ENCODE measurements at places on chromosomes 4 and X. TPM values are rescaled to one million over a fixed set of nuclear protein-coding genes. Genes with fewer than 3 reads are reported as not detected.

DNA sequence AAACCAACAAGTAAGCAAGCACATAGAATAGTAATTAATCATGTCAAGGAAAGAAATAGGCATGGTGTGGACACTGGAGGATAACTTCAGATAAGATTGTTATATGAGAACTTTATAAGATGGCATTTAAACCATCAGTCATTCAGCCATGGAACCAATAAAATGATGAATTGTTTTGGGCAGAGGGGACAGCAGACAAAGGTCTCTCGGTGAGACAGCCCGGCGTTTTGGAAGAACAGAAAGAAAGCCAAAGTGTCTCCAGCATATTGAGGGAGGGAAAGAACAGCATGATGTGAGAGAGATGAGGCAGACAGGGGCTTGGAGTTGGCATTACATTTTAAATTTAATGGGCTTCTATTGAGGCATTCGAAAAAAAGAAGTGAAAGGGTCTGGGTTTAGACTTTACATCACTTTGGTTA is 883 bp upstream of the PPM1K start:
- peaks cover 25% of the 10 kb centered on the region for H3K4me1 ChIP-seq
- H3K36me3 ChIP-seq, result no peaks in the 10 kb centered on the region
- peak overlapping the region; percentile 99 for H3K27ac ChIP-seq
- no peak for DNase-seq
- H3K4me3 ChIP-seq, result peak overlapping the region; percentile 93
- no peaks in the 10 kb centered on the region for H3K27me3 ChIP-seq

GRCh38 chr4:116665716-116666115 is 419.7 kb downstream of the TRAM1L1 start:
- DNase-seq, result no peak
- H3K27me3 ChIP-seq, result no peaks in the 10 kb centered on the region
- H3K4me1 ChIP-seq, result peaks cover 13% of the 10 kb centered on the region
- H3K4me3 ChIP-seq, result no peak overlapping the region

GRCh38 chrX:40931921-40932320 is 153.3 kb upstream of the USP9X start:
- H3K4me3 ChIP-seq, result no peak overlapping the region
- no peaks in the 10 kb centered on the region for H3K27me3 ChIP-seq
- peaks cover 1% of the 10 kb centered on the region for H3K36me3 ChIP-seq
- H3K4me1 ChIP-seq, result peaks cover 14% of the 10 kb centered on the region
- peak overlapping the region; percentile 71 for H3K27ac ChIP-seq

DNA sequence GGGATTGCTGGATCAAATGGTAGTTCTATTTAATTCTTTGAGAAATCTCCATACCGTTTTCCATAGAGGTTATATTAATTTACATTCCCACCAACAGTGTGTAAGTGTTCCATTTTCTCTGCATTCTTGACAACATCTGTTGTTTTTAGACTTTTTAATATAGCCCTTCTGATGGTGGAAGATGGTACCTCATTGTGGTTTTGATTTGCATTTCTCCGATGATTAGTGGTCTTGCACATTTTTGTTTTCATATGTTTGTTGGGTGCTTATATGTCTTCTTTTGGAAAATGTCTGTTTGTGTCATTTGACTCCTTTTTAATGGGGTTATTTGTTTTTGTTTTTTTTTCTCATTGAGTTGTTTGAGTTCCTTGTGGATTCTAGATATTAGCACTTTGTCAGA is 75.3 kb upstream of the PUDP start:
- H3K27ac ChIP-seq, result no peak overlapping the region
- peaks cover 12% of the 10 kb centered on the region for H3K4me1 ChIP-seq
- H3K27me3 ChIP-seq, result no peaks in the 10 kb centered on the region
- DNase-seq, result no peak
- H3K36me3 ChIP-seq, result no peaks in the 10 kb centered on the region
- no peak overlapping the region for H3K4me3 ChIP-seq

Gene MAGEA2
- not detected for total RNA-seq

Gene JCHAIN
- total RNA-seq, result 0.16 TPM

Gene ZNF185
- 32.8 TPM for total RNA-seq

DNA sequence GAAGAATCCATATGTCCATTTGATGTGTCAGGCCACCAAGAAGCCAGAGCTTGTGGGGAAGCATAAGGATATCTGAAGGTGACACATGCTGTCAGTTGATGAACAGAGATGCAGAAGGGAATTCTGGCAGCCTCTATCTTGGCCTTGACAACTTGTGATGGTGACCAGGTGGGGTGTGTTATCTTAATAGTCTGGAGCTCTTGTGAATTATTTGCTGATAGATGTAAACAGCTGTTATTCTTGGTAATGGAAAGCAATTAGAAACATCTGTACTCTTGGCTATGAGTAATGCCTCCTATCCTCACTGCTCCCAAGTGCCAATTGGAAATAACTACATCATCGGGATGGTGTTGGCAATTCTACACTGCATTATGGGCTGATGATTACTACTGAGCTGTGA is 51.9 kb downstream of the NAA11 start:
- no peak overlapping the region for H3K27ac ChIP-seq
- peaks cover 7% of the 10 kb centered on the region for H3K27me3 ChIP-seq
- DNase-seq, result no peak
- no peak overlapping the region for H3K4me3 ChIP-seq
- H3K36me3 ChIP-seq, result no peaks in the 10 kb centered on the region

Gene HADH
- total RNA-seq, result 48.8 TPM

Gene EXOSC9
- total RNA-seq, result 33.5 TPM

- DNase-seq, result no peak
- H3K4me3 ChIP-seq, result no peak overlapping the region
- H3K4me1 ChIP-seq, result no peaks in the 10 kb centered on the region
- peaks cover 13% of the 10 kb centered on the region for H3K27me3 ChIP-seq
- H3K27ac ChIP-seq, result no peak overlapping the region
- H3K36me3 ChIP-seq, result no peaks in the 10 kb centered on the region
Measured at GRCh38 chr4:175891851-175892250, 79.8 kb upstream of the GPM6A start.

- H3K4me1 ChIP-seq, result peaks cover 40% of the 10 kb centered on the region
- H3K36me3 ChIP-seq, result no peaks in the 10 kb centered on the region
- peak; percentile 21 for DNase-seq
- H3K4me3 ChIP-seq, result peak overlapping the region; percentile 83
Measured at GRCh38 chrX:50812995-50813842, 775 bp downstream of the SHROOM4 start.

DNA sequence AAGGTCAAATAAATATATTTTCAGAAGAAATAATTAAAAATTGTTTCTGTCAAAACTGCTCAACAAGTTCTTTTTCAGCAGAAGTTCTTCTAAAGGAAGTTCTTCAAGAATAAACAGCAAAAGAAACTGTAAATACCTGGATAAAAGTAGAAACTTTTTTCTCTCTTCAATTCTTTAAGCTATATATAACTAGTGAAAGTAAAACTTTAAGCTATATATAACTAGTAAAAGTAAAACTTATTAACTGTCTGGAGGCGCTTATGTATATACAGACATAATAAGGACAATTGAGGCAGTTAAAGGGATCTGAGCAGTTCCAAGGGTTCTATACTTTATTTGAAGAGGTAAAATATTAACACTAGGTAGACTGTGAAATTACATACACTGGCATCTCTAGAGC is 126.9 kb downstream of the LRBA start:
- no peaks in the 10 kb centered on the region for H3K27me3 ChIP-seq
- peaks cover 11% of the 10 kb centered on the region for H3K4me1 ChIP-seq
- no peak overlapping the region for H3K27ac ChIP-seq
- H3K36me3 ChIP-seq, result peaks cover 22% of the 10 kb centered on the region

Gene DMD
- 76.4 TPM for total RNA-seq

DNA sequence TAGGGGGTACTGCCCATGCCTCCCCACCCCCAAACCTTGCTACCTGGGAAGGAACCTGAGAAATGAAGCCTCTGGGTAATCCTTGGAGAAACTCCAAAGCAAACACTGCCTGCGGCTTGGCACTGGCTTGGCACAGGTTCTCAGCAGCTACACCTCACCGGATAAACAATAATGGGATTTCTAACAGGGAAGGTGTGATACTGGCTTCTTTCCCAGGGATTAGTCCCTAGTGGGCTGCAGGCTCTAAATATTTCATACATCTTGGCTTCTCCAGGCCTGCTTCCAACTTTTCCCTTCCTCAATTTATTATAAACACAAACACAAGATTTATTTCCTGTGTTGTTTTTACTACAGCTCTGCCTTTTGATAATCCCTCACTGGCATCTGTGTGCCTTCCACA is 12.5 kb downstream of the SEC24D start:
- H3K27me3 ChIP-seq, result no peaks in the 10 kb centered on the region
- no peak overlapping the region for H3K27ac ChIP-seq
- H3K4me1 ChIP-seq, result peaks cover 8% of the 10 kb centered on the region
- peaks cover 17% of the 10 kb centered on the region for H3K36me3 ChIP-seq

Gene FGF5
- total RNA-seq, result 0.07 TPM

DNA sequence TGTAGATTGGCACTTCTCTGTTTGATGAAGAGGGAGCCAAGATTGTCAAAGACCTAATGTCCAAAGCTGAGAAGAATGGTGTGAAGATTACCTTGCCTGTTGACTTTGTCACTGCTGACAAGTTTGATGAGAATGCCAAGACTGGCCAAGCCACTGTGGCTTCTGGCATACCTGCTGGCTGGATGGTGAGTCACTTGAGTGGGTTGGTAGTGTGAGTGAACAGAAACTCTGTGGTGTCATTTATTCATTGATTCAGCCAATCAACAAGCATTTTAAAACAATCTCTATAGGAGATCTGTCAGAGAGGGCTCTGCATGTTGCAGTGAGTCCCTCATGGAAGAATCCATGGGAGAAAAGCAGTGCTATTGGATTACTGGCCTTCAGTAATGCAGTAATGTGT is 16.3 kb downstream of the TAF9B start:
- H3K4me3 ChIP-seq, result no peak overlapping the region
- H3K27me3 ChIP-seq, result no peaks in the 10 kb centered on the region
- H3K4me1 ChIP-seq, result no peaks in the 10 kb centered on the region
- no peak for DNase-seq
- no peak overlapping the region for H3K27ac ChIP-seq
